ENCODE measurements at places on chromosomes 16 and 17.

DNA sequence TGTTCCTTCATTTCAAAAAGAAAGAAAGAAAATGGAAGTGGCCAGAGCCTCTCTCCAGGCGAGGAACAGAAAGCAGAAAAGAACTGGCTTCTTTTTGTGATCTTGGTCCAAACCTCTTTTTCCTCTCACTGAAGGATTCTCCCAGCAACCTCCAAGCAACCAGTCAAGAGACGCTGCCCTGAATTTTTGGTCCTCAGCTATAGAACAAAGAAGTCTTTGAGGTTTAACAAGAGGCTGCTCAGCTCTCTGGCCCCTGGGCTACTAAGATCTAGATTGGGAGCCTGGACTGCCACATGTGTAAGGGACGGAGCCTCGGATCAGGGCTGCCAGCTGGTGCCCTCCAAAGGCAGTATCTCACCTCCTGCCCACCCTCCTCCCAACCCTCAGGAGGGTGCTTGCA, 62.6 kb downstream of the AXIN2 start:
- DNase-seq: no peak

DNA sequence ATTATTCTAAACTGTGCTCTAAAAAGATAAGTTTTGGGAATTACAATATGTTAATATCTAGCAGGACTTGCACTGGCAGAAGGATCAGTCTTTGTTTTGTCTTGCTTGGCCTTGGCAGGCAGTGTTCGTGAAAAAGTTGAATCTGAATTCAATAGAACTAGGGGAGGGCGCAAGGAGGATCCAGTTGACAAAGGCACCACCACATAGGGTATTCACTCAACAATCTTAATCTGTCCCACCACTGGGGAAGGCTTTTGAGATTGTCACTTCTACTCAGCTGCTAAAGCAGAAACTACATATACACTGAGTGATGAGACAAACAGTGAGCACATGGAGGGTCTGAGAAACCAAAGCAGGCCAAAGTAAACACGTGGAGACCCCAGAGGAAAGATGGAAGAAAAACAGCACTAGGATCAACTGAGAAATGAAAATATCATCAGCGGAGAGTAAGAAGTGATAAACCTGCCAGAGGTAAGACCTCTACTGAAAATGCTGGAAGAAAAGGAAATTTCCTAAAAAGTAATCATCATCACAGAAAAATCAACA, 2.4 kb downstream of the AMFR start:
- DNase-seq: no peak

- DNase-seq: no peak
Observed at GRCh38 chr16:11637320-11637719, 30.9 kb upstream of the SNN start.

GRCh38 chr17:39164675-39165143, 1.3 kb downstream of the ARL5C start:
- DNase-seq: peak; percentile 62

- no peak for DNase-seq
Observed at GRCh38 chr16:29744541-29745101, 1.2 kb downstream of the C16orf54 start.

DNA sequence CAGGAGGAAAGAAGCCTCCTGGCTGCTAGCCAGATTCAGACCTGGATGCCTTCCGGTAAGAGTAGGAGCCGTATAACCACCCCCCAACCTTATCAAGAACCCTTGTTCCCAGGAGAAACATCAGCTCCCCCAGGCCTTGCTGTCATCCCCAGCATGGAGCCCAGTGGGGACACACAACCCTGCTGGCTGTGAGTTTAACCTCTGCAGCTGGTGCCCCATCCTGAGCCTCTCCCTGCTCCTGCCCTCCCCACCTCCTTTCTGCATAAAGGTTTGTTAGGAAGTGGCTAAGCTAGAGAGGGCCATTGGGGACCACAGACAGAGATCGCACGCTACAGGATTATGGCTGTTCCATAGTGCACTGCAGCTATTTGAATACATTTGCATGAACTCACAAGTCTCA, 55.5 kb upstream of the RPL38 start:
- DNase-seq: no peak
